Tibial nerve (tissue), 4 donors: ENCODE measurements at places on chromosomes 12 and 14. TPM values are rescaled to one million over a fixed set of nuclear protein-coding genes. Genes with fewer than 3 reads are reported as not detected.

Gene TTC6
- not detected for total RNA-seq

Gene TMEM121
- 21.6 TPM for total RNA-seq

Gene SIRT4
- 1.5 TPM for total RNA-seq

GRCh38 chr12:25100194-25101091, 94.5 kb downstream of the DNAI7 start:
- no peak overlapping the region for H3K4me3 ChIP-seq
- no peak for DNase-seq
- H3K27me3 ChIP-seq, result no peaks in the 10 kb centered on the region
- H3K4me1 ChIP-seq, result no peaks in the 10 kb centered on the region
- H3K36me3 ChIP-seq, result peaks cover 4% of the 10 kb centered on the region
- no peak overlapping the region for H3K27ac ChIP-seq

- H3K4me3 ChIP-seq, result no peak overlapping the region
- H3K27ac ChIP-seq, result no peak overlapping the region
- DNase-seq, result no peak
- no peaks in the 10 kb centered on the region for H3K27me3 ChIP-seq
Measured at GRCh38 chr14:51410897-51411296, 170.8 kb downstream of the TMX1 start.

DNA sequence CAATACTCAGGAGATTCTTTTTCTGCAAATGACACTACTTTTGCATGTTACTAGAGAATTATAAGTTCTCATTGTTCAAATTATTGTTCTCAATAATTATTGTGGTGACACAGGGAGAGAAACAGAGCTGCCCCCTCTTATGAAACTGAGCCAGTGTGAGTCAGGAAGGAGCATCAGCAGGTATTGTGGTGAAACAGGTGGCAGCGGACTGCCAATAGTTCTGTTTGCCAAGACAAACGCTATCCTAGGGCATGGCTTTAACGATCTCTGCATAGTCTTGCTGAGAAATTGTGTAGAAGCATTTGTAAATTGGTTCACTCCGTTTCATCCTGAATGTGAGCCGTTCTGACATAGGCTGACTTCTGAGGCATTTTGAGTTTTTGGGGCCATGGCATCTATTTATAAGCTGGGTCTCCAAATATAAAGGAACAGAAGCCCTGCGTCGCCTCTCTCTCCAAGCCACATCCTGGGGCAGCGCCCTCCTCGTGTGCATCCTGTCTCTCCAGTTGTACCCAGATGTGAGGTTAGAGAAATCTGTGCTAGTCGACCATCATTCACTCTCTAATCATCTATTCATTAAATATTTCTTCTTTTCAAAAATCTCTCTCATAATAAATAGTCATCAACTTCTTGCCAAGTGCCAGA, 15.8 kb upstream of the PPP4R4 start:
- no peaks in the 10 kb centered on the region for H3K4me1 ChIP-seq
- H3K4me3 ChIP-seq, result no peak overlapping the region
- DNase-seq, result no peak
- H3K27me3 ChIP-seq, result no peaks in the 10 kb centered on the region
- H3K27ac ChIP-seq, result no peak overlapping the region

DNA sequence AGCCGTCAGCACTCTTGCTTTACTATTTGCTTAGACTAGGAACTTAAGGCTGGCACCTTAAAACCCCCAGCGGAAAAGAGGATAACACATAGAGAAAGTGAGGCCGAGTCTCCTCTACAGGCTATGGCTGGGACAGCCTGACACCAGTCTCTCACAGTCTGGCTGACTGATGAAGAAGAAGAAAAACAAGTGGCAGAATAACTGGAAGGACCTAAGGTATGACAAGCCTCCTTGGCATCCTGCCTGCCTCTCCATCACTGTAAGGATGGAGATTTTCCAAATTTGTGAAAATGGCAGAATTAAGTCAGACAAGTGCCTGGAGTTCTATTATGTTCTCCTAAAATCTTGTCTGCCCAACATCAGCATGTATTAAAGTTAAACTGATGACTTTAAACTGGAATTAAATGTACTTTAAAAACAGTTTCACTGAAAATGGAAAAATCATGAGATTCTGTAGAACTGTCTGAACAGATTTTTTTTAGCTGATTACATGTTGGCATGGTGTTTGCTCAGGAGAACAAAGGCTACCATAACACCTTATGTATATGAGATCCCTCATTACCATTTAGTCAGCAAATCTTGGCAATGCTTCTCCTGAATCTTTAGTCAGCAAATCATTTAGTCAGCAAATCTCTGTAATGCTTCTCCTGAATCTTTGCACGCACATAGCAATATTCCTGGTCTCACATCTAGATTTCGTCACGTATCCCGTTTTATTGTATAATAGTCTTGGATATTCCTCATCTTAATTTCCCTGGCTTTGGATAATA, 140.3 kb upstream of the AEBP2 start:
- H3K4me3 ChIP-seq, result no peak overlapping the region
- H3K27me3 ChIP-seq, result no peaks in the 10 kb centered on the region
- DNase-seq, result no peak
- no peaks in the 10 kb centered on the region for H3K4me1 ChIP-seq
- H3K36me3 ChIP-seq, result no peaks in the 10 kb centered on the region
- no peak overlapping the region for H3K27ac ChIP-seq

DNA sequence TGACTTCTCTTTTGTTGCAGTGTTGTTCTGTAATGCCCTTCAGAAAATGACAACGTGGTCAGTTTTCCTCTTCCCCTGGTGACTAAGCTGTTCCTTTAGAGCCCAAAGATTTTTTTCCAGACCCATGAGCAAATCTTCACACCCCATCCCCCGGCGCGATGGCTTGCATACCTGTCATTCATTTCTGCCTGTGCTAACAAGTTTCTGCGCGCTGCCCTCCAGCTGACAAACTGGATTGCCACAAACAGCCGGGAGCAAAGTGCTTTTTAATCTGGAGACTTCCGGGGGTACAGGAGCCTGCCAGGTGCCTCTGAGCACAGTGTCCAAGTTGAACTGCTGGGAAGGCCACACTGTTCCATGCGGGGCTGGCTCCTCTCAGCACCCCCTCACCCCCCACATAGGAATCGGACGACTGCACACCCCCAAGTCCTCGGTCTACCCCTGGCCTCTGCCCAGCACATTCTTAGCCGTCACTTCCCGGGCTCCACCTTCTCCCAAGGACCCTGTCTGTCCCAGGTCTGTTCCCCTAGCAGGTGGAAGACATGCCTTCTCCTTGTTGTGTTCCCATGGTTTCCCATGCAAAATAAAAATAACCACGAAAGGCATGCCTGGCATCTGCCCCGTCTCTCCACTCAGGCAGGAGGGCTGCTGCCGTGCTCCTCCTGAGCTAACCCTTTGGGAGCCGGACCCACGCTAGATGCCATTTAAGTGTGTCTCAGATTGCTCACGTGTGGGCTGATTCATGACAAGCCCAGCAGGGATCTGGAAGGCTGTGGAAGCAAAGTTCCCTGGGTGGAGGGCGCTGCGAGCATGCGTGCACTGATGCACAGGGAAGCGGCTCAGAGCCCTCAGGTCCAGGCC, 14.1 kb downstream of the RILPL1 start:
- H3K27ac ChIP-seq, result no peak overlapping the region
- no peak for DNase-seq
- no peaks in the 10 kb centered on the region for H3K27me3 ChIP-seq
- H3K36me3 ChIP-seq, result no peaks in the 10 kb centered on the region
- no peaks in the 10 kb centered on the region for H3K4me1 ChIP-seq

DNA sequence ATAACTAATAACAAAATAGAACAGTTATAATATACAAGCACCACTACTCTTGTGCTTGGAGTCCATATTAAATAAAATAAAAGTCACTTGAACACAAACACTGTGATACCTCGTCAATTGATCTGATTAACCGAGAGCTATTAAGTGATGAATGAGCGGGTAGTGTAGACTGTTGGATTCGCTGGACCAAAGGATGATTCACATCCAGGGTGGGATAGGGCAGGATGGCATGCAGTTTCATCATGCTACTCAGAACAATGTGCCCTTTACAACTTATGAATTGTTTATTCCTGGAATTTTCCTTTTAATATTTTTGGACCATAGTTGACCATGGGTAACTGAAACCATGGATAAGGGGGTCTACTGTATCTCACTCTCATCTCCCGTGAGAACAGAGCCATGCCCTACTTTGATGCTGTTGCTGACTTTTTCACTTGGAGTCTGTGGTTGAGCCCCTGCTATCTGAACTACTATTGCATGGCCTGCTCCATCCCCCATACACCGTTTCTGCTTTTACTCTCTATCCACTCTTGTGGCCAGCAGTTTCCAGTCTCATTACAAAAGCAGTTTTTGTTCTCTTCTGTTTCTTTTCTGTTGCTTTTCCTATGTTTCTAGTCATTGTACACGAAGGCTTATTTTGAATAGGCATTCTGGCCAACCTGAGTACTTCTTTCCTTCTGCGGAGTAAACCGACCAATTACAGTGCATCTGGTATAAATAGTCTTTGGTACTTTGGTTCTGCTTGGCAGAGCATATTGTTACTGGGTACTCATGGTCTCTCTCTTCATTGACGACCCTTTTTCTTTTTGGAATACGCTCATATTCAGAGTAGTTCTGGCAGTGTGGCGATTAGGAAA, 12.2 kb downstream of the TMTC2 start:
- H3K27me3 ChIP-seq, result no peaks in the 10 kb centered on the region
- no peak for DNase-seq
- no peaks in the 10 kb centered on the region for H3K4me1 ChIP-seq
- H3K27ac ChIP-seq, result no peak overlapping the region

DNA sequence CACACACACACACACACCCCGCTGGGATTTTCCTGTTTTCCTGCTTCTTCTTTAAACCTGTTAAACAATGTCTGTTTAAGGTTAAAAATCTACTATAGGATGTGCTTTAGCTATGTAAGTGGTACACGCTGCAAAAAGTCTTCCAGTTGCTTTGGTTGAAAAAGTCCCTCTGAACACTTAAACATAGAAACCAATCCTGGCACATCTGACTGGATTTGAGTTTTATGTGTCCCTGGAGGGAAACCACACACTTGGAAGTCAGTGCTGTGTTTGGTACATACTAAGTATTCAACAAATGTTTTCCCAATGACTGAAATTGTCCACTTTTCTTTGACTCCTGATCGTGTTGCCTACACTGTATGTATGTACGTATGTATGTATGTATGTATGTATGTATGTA, 22.0 kb downstream of the CFL2 start:
- no peak overlapping the region for H3K4me3 ChIP-seq
- H3K4me1 ChIP-seq, result no peaks in the 10 kb centered on the region
- H3K36me3 ChIP-seq, result no peaks in the 10 kb centered on the region
- no peak for DNase-seq
- H3K27ac ChIP-seq, result no peak overlapping the region

GRCh38 chr12:8087666-8088065, 5.6 kb downstream of the NECAP1 start:
- no peaks in the 10 kb centered on the region for H3K36me3 ChIP-seq
- no peak for DNase-seq
- H3K27me3 ChIP-seq, result no peaks in the 10 kb centered on the region
- peaks cover 20% of the 10 kb centered on the region for H3K4me1 ChIP-seq

- no peak for DNase-seq
- H3K36me3 ChIP-seq, result no peaks in the 10 kb centered on the region
- H3K4me1 ChIP-seq, result no peaks in the 10 kb centered on the region
- H3K4me3 ChIP-seq, result no peak overlapping the region
- no peak overlapping the region for H3K27ac ChIP-seq
Measured at GRCh38 chr14:78130356-78130755, 39.8 kb upstream of the NRXN3 start.
